Activated CD8-positive, alpha-beta memory T cell treated with anti-CD3 and anti-CD28 coated beads for 1 hour (primary cell): ENCODE measurements at places on chromosomes 6 and 20.

- DNase-seq: no peak
These were observed 124.0 kb downstream of the CARMIL1 start for GRCh38 chr6:25403150-25403549.

GRCh38 chr6:110558575-110558974, 82.2 kb upstream of the SLC22A16 start:
- DNase-seq: no peak

DNA sequence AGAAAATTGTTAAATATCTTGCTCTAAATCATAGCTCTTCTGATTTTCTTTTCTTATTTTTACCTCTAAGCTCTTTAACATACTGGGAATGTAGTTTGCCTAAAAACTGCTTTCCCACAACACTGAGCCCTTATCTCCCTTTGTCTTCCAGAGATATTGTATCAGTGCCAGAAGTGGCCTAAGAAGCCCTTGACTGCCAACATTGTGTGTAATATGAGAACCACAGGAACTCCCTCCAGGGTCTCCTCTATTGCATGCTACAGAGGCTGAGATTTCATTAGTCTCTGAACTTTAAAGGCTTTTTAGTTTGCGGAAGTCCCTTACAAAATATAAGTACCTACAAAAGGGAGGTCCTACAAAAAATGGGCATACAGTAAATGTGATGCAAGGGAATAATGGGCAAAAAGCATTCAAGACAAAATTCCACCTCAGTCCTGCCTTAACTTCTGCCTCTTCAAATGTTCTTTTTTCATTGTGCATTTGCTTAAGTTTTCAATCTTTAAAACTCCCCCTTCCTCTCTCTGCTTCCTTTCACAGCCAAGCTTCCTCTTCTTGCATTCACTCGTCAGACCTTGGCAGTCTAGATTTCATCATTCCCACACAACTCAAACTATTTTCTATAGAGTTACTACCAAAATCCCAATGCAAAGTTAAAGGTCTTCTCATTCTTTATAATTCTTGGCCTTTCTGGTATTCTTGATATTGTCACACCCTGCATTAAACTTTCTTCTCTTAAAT, 76.5 kb downstream of the ADGRG6 start:
- DNase-seq: no peak

DNA sequence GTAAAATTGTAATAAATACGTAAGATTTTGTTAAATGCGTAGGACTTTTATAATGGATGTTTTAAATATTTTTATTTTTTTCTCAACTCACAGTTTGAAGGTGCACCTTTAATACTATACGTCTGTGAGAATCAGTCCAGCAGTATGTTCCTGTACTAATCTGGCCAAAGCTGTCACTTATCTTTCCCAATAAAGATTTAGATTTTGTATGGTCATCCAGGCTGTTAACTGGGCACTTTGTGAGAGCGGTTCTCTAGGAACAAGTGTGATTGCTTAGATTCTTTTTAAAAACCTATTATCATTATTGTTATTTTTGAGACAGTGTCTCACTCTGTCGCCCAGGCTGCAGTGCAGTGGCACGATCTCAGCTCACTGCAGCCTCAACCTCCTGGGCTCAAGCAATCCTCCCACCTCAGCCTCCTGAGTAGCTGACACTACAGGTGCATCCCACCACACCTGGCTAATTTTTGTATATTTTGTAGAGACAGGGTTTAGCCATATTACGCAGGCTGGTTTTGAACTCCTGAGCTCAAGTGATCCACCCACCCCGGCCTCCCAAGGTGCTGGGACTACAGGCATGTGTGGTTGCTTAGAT, 1.7 kb downstream of the DCBLD1 start:
- DNase-seq: no peak

- DNase-seq: no peak
These were observed 178.9 kb downstream of the UST start for GRCh38 chr6:148925701-148926100.

- no peak for DNase-seq
These were observed 92.5 kb downstream of the MAN1A1 start for GRCh38 chr6:119256978-119257462.

GRCh38 chr6:140319209-140319608, 944.8 kb upstream of the CITED2 start:
- DNase-seq: no peak
